Fibroblast of upper back skin (primary cell): ENCODE measurements at places on chromosomes 3 and 15.

- no peak for DNase-seq
These were observed 116.7 kb downstream of the MCTP2 start for GRCh38 chr15:94348084-94348483.

GRCh38 chr3:71074423-71074822 is 509.1 kb downstream of the FOXP1 start:
- DNase-seq = no peak

DNA sequence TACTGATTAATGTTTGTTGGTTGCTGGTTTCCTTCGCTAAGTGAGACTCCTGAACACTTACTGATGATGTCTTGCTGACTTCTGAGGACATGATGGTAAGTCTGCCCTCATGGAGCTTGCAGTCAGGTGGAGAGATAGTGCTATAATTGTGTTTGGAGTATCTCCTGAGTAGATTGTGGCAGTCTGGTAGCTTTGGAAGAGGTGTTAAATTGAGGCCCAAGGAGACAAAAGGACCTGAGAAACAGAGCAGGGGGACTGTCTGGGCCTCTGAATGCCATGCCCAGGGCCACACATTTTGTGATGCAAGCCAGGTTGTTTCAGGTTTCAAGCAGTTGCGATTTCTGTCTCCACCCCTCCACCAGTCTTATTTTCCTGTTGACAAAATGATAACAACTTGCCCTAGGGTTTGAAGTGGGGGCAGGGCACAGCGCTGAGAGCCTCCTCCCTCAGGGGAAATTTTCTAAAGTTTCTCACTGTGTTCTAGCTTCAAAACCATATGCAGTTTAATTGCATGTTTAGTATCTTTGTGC is 16.7 kb downstream of the SMAD3 start:
- DNase-seq = no peak

DNA sequence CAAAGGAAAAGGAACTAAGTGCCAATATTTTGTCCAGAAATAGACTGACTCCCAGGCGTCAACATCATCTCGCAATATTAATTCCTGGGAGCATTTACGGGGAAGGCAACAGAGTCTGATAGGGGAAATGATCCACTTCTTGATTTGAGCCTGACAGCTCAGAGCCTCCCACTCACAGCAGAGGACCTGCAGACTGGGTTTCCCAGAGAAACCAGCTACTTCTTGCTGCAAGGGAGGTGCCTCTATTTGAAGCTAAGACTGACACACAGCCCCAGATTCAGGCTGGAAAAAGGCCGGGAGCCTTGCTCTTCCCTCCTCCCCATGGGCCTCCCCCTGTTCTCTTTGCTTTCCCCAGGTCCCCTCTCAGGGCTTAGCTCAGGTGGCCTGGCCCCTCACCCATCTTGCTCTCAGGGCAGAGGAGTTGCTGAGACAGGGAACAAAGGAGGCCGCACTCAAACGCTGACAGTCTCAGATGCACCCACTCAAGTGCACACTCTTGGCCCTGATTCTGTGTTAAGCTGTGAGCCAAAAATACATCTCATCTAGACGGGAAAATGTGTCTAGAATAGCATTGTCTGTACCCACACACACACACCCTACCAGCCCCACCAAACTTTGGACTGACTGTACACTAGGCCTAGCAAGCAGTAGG is 49.8 kb upstream of the DCLK3 start:
- no peak for DNase-seq

- no peak for DNase-seq
These were observed 69.9 kb upstream of the NDUFB4 start for GRCh38 chr3:120526011-120526870.
